ENCODE measurements at places on chromosomes 2 and 18.

- no peak for DNase-seq
Measured at GRCh38 chr2:177030451-177031105, 182.0 kb upstream of the HNRNPA3 start.

DNA sequence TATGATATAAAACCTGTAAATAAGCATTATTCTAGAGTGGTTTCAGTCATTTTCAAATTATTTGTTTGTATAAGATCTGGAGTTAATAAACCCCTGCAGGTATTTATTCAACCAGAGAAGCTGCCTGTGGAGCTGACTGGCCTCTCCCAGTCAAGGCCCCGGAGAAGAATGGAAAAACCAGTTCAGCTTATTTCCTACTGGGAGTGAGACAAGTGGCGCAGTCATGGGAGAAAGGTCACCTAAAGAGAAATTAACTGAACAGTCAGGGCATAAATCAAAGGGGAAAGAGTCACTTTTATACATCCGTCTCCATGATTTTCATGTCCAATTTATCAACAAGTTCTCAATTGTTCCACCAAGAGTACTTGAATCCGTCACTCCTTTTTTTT is 240.9 kb downstream of the RNF152 start:
- DNase-seq, result no peak

DNA sequence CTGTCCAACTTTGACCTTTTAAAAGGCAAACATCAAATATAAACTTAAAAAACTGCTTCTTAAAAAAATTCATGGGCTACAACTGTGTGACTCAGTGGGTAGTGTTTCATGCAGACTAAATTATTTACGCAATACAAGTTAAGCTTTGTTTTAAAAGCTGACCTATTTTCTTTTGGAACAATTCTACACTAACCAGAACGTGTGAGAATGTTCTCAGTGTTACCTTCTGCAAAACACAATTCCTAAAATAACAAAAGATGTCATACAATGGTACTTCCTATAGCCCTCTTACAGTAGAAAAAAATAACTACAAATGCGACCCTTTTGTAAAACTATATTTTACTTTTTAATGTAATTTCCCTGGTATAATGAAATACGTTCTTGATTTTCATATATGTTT is 793.8 kb upstream of the FSHR start:
- DNase-seq, result no peak

DNA sequence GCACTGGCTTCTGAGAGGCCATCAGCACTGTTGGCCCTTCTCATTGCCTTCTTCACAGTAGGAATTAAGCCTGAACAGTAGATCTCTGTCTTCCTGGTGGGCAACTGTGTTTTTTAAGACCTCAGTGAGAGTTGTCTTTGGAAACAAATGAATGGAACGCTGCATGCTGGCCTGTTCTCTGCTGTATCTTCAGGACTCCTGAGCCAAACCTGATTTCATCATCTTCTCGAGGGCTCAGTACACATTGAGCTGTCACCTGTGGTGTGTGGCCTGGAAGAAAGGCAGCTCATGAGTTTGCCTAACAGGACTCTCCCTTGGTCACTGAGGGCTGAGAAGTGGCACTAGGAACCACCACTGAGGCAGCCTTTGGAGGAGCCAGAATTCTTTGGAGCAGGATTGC is 39.7 kb downstream of the SH3RF3 start:
- no peak for DNase-seq

DNA sequence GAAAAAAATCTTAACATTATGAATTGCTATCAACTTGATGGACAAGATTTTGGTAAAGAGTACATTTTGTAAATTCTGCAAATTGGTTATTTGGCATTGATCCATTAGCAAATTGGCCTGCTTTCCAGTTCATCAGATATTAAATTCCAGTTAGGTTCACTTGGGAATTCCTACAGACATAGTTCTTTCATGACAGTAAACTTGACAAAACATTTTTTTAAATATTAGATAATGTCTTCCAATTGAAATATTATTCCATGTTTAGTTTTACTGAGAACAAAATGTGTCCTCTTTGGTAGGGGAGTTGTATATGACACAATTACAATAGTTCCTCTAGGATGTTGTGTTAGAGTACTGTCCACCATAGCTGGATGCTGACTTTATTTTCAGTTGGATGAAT is 141.9 kb downstream of the LCLAT1 start:
- DNase-seq, result no peak

DNA sequence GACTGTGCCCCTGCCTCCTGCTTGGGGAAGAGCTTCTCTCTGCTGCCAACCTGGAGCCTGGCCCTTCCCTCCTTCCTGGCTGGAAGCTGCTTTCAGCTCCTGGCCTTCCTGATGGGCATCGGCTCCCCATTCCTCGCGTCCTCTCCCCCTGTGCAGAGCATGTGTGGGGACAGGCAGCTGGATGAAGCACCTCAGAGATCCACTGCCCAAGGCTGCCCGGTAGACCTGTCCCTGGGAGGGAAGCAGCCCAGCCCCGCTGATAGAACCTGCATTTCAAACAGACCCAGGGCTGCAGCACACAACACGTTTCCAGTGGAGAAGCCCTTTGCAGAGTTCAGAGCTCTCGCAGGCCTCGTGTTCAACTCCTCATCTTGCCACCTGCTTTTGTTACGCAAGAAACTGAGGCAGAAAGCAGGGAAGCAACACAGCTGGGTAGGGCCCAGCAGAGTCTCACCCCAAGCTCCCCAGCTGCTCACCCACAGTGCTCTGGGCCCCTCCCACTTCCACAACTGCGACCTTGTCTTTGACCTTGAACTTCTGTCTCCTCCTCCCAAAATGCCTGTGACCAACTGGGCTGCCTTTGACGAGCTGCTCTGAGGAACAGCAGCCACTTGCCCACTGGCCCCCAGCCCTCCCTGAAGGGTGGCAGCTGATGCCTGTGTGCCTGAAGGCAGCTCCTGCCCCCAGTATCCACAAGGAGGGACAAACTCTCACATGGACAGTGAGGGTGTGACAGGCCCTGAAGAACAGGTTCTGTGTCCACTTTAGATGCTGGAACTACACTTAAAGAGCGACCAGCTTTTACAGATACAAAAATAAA is 65.5 kb downstream of the PARD6G start:
- no peak for DNase-seq

GRCh38 chr2:9091811-9092210 is 88.3 kb upstream of the MBOAT2 start:
- no peak for DNase-seq
